Karpas-422 (cell line): ENCODE measurements at places on chromosomes 1 and 21. TPM values are rescaled to one million over a fixed set of nuclear protein-coding genes. Genes with fewer than 3 reads are reported as not detected.

The CR1L gene
- not detected in 2 replicates for total RNA-seq

The MYBPHL gene
- 0.14 and 4.3 TPM in 2 replicates for total RNA-seq

The ACP6 gene
- total RNA-seq: 3.0 and 6.7 TPM in 2 replicates

The KRTAP19-3 gene
- total RNA-seq: not detected in 2 replicates

DNA sequence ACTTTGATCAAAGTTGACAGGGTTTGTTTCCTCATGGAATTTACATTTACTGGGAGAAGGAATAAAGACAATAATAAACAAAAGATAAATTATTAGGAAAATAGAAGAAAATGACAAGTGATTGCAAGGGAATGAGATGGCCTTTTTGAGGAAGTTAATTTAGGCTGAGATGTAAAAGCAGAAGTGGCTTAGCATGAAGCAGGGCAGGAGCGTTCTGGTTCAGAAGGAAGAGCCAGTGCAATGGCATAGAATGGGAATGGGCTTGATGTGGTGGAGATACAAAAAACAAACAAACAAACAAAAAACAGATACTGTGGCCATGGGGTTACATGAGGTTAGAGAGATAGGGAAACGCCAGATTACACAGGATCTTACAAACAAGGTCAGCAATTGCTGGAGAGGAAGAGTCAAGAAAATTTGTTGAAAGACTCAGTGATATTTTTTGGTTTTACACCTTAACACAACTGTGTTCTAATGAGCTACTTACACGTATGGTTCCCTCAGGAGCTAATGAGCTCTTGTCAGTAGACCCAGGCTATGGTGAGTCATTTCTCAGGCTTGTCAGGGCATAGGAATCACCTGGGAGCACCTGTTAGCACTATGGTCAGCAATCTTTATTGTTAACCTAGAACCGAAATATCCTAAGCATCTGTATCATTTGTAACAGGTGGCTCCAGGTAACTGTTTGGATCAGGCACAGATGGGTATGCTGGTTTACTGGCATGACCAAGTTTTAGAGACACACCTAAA is 8.7 kb upstream of the CADM3 start:
- H3K27me3 ChIP-seq: no peaks in the 10 kb centered on the region
- no peak overlapping the region for H3K27ac ChIP-seq
- no peak for DNase-seq
- no peak overlapping the region for H3K4me3 ChIP-seq
- H3K4me1 ChIP-seq: no peaks in the 10 kb centered on the region
- no peaks in the 10 kb centered on the region for H3K36me3 ChIP-seq

- no peak for DNase-seq
- no peak overlapping the region for H3K4me3 ChIP-seq
- no peaks in the 10 kb centered on the region for H3K36me3 ChIP-seq
- H3K27me3 ChIP-seq: no peaks in the 10 kb centered on the region
Measured at GRCh38 chr21:32525282-32525681, 60.0 kb downstream of the TCP10L start.

DNA sequence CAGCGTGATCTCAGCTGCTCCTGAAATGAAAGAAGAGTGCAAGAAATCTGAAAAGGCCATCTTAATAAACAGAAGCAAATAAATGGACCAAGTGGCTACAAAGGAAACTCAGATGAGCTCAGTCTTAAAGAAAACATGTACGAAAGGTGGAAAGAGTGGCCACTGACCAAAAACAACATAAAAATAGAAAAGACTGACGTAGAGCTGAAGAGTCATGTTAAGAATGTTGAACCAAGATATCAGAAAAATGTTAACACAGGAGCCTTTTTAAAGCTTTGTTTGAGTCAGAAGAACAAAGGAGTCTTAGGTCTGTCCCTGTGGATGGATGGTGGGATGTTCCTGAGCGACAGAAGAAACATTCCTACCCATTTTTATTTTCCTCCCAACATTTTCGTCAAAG is 30.8 kb upstream of the ZNF648 start:
- no peak for DNase-seq
- no peak overlapping the region for H3K4me3 ChIP-seq
- H3K36me3 ChIP-seq: no peaks in the 10 kb centered on the region
- H3K27ac ChIP-seq: no peak overlapping the region

DNA sequence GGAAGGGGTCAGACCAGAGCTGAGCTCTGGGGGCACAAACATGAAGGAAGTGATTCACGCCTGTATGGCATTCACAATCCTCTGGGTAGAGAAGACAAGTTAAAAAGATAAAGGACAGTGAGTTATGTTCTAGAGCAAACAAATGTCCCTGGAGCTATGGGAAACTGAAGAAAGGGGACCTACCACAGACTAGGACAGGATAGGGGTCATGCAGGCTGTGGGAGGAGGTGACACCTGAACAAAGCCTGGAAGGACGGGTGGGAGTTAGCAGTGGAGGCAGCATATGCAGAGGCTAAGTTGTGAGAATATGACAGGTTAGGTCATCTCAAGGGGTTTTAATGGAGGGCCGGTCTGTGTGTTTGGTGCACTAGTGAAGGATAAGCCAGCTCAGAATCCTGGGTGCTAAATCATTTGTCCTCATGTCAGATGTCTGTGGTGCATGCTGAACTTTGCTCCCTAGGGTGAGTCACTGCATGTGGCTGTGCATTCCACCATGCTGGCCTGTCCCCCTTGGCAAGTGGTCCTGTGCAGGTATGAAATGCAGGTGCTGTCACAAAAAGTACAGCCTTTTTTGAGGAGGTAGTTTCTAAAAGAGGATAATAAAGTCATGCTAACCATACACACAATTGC is 28.5 kb downstream of the TNN start:
- H3K4me3 ChIP-seq: no peak overlapping the region
- DNase-seq: no peak
- no peak overlapping the region for H3K27ac ChIP-seq
- H3K27me3 ChIP-seq: no peaks in the 10 kb centered on the region
- H3K36me3 ChIP-seq: no peaks in the 10 kb centered on the region

- H3K27me3 ChIP-seq: no peaks in the 10 kb centered on the region
- no peaks in the 10 kb centered on the region for H3K36me3 ChIP-seq
- no peak overlapping the region for H3K27ac ChIP-seq
- peak; percentile 75 for DNase-seq
- H3K4me1 ChIP-seq: no peaks in the 10 kb centered on the region
- no peak overlapping the region for H3K4me3 ChIP-seq
Measured at GRCh38 chr1:184075055-184076029, 23.8 kb downstream of the TSEN15 start.

GRCh38 chr1:207366022-207366421 is 44.5 kb downstream of the CD55 start:
- no peak overlapping the region for H3K4me3 ChIP-seq
- no peaks in the 10 kb centered on the region for H3K4me1 ChIP-seq
- DNase-seq: no peak
- H3K27ac ChIP-seq: no peak overlapping the region

DNA sequence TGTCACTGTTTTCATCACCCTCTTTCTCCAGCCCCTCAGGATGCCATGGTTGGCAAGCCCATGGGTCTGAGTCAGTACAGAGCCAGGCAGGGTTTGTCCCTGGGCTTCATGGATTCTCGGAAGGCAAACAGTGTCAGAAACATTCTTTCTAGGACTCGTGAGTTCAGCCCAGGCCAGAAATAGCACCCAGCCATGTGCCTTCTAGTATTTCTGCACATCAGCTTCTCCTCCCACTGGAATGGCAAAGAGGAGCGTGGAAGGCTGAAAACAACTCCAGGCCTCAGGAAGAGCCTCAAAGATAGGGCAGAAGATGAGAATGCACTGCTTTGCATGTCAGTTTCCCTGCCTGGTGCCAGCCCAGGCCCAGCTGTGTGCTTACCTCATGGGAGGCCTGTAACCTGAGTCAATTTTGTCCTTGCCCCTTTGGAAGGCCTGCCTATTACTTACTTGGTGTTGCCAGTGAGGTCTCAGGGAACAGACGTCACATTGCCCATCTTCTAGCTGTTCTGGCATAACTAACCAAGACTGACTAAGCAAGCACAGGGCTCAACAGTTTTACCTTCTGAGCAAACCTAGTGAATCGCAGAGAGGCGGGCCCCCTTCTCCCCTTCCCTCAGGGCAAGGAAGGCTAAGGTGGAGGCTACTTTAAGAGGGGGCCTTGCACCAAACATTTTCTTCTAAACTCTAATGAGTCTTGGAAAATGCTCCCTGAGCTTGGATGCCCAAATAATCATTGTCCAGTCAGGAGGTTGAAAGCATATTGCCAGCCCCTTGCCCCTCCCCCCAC is 42.4 kb downstream of the GLUL start:
- no peak overlapping the region for H3K27ac ChIP-seq
- no peak overlapping the region for H3K4me3 ChIP-seq
- H3K36me3 ChIP-seq: no peaks in the 10 kb centered on the region
- H3K27me3 ChIP-seq: 0 out of 2 replicates have a peak, but pooled peaks cover 2% of the 10 kb centered on the region

- H3K36me3 ChIP-seq: no peaks in the 10 kb centered on the region
- H3K4me3 ChIP-seq: no peak overlapping the region
- no peak overlapping the region for H3K27ac ChIP-seq
- no peaks in the 10 kb centered on the region for H3K4me1 ChIP-seq
Measured at GRCh38 chr1:72241397-72241796, 40.9 kb downstream of the NEGR1 start.

GRCh38 chr1:196433000-196433399 is 175.2 kb downstream of the KCNT2 start:
- H3K27me3 ChIP-seq: no peaks in the 10 kb centered on the region
- DNase-seq: no peak
- H3K27ac ChIP-seq: no peak overlapping the region
- H3K4me3 ChIP-seq: no peak overlapping the region
- H3K36me3 ChIP-seq: no peaks in the 10 kb centered on the region

DNA sequence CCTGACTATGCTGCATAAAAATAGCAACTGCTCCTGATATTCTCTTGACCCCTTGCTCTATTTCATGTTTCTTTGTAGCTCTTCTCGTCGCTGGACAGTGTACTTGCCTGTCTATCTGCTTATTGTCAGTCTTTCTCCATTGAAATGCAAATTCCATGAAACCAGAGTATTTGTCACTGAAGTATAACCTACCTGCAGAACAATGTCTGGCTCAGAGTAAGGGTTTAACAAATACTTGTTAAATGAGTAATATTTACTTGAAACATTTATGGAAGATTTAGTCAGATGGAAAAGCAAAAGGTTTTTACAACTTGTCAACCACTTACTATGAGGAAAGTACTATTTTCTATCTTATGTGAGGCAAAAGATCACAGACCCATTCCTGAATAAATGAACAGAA is 19.9 kb upstream of the ERICH3 start:
- no peaks in the 10 kb centered on the region for H3K36me3 ChIP-seq
- no peaks in the 10 kb centered on the region for H3K27me3 ChIP-seq
- H3K4me3 ChIP-seq: no peak overlapping the region
- H3K27ac ChIP-seq: no peak overlapping the region
- DNase-seq: no peak

DNA sequence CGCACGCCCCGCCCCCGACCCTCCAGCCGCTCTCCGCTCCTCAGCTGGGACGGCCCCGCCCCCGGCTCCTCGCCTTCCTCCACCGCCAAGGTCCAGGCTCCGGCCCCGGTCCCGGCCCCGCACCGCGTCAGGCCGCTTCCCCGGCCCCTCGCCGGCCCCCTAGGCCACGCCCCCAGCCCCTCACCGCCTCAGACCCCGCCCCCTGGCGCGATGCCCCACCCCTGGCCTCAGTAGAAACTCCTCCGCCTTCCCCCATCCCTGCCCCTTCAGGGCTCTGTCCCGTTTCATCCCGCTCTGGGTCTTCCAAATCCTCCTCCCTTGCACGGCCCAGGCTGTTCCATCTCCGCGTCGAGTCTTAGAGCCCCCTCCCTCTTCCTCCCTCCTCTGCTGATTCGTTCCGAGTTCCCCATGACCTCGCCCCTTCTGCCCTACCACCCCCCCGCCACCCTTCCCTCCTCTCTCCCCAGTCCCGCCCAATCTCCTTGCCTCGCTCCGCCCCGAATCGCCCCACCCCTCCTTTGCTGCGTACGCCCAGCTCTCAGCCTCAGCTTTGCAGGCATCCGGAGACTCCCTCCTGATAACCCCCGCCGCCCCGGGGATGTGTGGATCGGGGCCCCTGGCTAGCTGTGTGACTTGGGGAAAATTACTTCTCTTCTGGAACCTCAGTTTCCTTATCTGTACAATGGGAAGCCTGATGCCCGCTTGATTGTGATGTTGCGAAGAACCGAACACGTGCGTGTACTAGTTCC is 448 bp upstream of the ASAP3 start:
- peak overlapping the region; percentile 64; the same call in 1 of the 2 replicates for H3K4me3 ChIP-seq
- no peak overlapping the region for H3K27ac ChIP-seq
- no peaks in the 10 kb centered on the region for H3K36me3 ChIP-seq

DNA sequence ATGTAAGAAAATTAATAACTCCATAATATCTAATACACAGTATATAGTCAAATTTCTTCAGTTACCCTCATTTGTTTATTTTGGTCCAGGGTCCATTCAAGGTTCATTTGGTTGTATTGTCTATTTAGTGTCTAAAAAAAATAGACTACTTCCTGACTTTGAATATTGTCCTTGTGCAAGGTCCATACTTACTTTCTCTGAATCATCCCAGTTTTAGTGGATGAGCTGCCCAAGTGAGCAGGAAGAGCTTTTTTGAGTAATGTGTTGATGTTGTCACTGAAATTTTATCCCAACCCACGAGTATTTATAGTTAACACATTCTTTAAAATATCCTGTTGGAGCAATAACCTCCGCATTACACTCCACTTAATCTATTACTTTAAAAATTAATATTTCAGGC is 45.6 kb upstream of the FASLG start:
- H3K4me3 ChIP-seq: no peak overlapping the region
- H3K4me1 ChIP-seq: peaks cover 13% of the 10 kb centered on the region
- no peak for DNase-seq
- H3K27me3 ChIP-seq: no peaks in the 10 kb centered on the region
- no peak overlapping the region for H3K27ac ChIP-seq

DNA sequence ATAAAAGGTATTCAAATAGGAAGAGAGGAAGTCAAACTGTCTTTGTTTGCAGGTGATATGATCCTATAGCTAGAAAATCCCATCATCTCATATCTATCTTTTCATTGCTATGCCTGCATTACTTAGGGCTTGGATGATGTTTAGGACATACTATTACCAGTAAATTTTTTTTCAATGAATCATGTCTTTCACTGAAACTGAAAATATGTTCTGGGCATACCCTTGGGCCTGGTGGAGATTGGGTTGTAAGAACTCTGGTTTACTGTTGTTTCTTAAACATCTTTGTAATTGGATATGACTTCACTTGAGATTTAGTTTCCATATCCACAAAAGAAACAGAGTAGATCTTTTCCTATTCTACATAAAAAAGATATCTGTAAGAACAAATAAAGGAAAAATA is 502.2 kb upstream of the PRMT6 start:
- H3K36me3 ChIP-seq: no peaks in the 10 kb centered on the region
- H3K27ac ChIP-seq: no peak overlapping the region
- DNase-seq: no peak
- no peak overlapping the region for H3K4me3 ChIP-seq
